NCI-H446 (cell line): ENCODE measurements at places on chromosomes 5 and 9.
A peak's percentile ranks its signal among the peaks of the same experiment; 100 is the strongest.

GRCh38 chr5:7848296-7848695 lies 2.6 kb downstream of the CFAP90 start:
- no peak for DNase-seq

GRCh38 chr9:131395157-131396098 lies 1.5 kb downstream of the PRRC2B start:
- DNase-seq, result no peak

DNA sequence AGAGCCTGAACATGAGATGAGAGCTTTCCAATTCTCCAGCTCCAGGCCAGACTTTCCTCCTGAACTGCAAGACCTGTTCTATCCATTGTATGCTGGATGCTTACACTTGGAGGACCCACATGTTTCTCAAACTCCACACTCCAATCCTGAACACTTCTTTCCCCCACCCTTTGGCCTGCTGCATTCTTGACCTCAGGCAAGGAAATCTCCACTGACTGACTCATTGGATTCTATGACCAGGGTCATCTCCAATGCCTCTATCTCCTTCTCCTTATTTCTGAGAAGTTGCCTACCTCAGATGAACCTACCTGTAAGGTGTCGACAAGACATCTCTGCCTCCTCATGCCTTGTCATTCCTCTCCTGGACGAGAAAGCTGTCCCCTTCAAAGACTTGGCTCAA lies 153.6 kb downstream of the CRB2 start:
- DNase-seq, result no peak

- no peak for DNase-seq
Measured at GRCh38 chr9:137490532-137491186, 31.5 kb upstream of the NSMF start.

- no peak for DNase-seq
Measured at GRCh38 chr9:90569511-90569910, 73.1 kb downstream of the DIRAS2 start.

DNA sequence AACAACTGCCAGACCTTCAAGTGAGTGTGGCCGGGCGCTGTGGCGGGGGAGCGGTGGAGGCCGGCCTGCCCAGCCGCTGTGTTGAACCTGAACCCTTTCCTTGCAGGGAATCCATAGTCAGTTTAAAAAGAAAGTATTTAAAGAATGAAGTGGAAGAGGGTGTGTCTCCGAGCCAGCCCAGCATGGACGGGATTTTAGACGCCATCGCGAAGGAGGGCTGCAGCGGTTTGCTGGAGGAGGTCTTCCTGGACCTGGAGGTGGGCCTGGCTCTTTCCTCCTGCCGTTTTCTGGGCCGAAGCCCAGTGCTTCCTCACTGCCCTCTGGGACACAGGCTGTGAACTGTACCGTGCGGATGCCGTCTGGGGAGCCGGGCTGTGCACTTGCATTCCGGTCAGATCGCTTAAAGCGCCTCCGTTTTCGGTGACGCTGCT lies 19.1 kb downstream of the EXOC3 start:
- DNase-seq, result no peak

- DNase-seq, result no peak
Measured at GRCh38 chr9:123164285-123164684, 104.1 kb downstream of the STRBP start.

DNA sequence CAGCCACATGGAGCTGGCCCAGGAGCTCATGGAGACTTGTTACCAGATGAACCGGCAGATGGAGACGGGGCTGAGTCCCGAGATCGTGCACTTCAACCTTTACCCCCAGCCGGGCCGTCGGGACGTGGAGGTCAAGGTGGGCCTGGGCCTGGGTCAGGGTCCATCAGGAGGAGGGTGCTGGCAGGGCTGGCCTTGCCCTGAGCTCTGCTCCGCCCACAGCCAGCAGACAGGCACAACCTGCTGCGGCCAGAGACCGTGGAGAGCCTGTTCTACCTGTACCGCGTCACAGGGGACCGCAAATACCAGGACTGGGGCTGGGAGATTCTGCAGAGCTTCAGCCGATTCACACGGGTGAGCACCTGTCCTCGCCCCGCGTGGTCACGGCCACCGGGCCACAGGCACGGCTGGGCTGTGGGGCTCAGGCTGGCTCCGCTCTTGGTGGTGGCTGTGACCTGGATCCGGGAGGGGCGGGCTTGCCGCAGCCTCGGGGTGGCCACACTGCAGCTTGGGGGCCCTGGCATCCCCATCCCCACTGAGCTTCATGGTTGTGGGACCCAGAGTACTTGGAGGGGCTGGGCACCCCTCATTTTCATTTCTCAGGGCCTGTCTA lies 7.1 kb downstream of the DPP7 start:
- DNase-seq, result no peak

- DNase-seq, result no peak
Measured at GRCh38 chr5:18881615-18882014, 1106.4 kb downstream of the CDH18 start.

DNA sequence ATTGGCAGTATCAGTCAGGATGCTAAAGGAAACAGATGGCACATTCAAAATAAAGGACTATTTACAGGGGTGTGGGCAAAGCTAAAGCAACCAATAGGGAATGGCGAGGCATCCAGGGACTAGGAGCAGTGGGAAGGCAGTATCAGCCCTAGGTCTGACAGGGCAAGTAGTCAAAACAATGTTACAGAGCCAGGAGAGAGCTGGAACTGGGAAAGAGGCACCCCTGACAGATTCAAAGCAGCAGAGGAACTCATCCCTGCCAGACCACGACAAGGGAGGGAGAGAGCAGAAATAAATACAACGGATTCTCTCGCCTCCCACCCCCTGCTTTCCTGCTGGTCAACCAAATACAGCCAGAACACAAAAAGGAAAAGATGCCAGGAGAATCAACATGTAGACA lies 371.5 kb downstream of the NR2F1-AS1 start:
- DNase-seq, result peak; percentile 93

- no peak for DNase-seq
Measured at GRCh38 chr9:112868461-112868860, 22.2 kb downstream of the SLC46A2 start.

- no peak for DNase-seq
Measured at GRCh38 chr5:57778501-57779091, 296.0 kb upstream of the ACTBL2 start.

DNA sequence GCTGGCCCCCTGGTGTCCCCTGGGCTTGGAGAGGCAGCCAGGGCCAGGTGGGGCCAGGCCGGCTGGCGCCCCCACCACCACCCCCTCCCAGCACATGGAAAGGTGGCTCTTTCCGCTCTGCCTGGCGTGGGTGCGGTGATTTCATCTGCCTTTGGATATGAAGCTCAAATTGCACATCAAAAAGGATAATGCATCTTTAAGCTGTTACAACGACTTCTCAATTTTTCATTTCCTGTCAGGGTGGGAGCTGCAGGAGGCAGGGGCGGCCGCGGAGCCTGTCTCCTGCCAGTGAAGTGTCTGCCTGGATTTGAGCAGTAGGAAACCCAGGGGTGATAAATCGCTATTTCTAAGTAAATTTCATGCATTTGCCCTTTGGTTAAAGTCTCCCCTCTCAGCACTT lies 169.2 kb upstream of the MVB12B start:
- no peak for DNase-seq

- no peak for DNase-seq
Measured at GRCh38 chr9:95101326-95101725, 216.2 kb downstream of the FANCC start.

- peak; percentile 83 for DNase-seq
Measured at GRCh38 chr9:129495620-129496472, 125.1 kb downstream of the C9orf50 start.

DNA sequence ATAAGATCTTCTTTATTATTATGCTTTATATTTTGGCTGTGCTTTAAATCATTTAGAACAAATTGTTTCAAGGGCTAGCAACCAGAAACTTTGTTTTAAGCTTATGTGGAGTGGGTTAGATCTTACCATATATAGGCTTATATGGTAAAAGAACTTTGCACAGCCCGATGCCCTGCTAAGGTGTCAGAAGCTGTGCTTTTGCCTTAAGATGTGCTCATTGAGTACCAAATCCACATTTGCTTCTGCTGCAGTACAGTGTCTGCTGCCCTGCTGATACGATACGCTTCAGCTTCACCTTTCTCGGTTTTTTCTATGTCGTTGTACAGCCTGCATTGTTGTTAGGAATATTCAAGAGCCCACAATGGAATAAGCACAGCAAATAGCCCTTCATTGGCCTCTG lies 34.8 kb downstream of the CD180 start:
- DNase-seq, result no peak

DNA sequence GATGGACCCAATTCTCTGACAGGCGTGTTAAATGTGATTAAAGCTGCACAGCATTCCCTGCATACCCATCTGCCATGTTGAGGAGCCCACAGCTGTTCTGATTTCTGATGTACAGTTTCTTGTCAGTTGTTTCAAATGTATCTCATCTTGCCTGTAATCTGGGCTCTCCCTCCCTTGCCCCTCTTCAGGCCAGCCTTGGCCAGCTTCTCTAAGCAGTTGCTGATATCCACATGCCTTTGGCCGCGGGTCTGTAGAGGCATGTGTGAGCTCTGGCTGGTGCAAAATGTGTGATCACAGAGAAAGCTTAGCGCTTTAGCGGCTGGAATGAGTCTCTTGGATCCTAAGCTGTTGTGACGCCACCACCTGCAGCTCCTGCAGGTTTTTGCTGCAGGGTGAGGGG lies 332.0 kb downstream of the MLLT3 start:
- no peak for DNase-seq

DNA sequence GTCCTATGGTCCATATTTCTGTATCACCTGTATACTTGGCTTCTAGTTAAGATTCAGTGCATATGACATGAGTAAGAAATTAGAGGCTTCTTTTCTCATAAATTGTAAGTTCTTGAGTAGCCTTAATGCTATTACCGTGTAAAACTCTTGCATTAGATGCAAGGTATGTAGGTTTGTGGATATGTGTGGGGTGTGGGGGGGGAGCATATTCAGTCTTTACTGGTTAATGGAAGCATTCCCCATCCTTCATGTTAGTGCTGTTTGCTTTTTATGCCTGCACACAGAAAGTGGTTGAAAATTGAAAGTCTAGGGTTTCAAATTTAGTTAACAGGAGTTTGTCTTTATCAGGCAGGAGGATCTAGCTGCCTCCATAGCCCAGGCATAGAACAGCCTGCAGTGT lies 16.1 kb downstream of the RAI14 start:
- DNase-seq, result no peak

GRCh38 chr9:6133346-6134063 lies 82.1 kb upstream of the IL33 start:
- DNase-seq, result no peak
